ENCODE measurements at places on chromosomes 4 and X. TPM values are rescaled to one million over a fixed set of nuclear protein-coding genes. Genes with fewer than 3 reads are reported as not detected.

DNA sequence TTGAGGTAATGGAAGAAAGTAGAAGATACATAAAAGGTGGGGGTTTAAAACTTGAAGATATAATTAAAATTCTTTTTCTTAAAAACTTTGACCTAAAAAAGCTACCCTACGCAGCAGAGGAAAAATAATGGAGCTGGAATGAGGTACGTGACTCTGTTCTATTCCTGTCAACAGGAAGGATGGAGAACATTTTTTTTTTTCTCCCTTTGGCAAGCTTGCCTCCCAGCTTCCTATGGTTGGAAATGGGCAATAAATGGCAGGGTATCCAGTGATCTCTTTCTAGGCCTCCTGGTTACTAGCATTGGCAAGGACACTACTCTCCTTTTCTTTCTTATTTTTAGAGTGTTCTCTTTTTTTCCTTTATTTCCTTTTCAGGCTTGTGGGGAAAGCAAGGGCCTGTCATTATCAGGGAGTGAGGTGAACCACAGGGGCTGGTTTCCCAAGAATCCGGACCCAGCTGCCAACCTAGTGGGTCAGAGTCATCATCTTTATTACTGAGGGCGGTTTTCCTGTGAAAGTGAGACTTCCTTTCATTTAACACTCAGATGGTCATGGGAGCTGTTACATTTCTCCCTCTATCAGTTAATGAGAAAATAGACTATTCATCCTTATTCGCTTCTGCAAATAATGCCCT is 224.6 kb downstream of the SPRY1 start:
- H3K27ac ChIP-seq = peak overlapping the region; percentile 86
- H3K4me3 ChIP-seq = peak overlapping the region; percentile 64
- peaks cover 50% of the 10 kb centered on the region for H3K4me1 ChIP-seq
- peaks cover 29% of the 10 kb centered on the region for H3K36me3 ChIP-seq
- peak; percentile 79 for DNase-seq

- H3K36me3 ChIP-seq = no peaks in the 10 kb centered on the region
- no peak overlapping the region for H3K4me3 ChIP-seq
Measured at GRCh38 chr4:119667802-119668201, 39.2 kb upstream of the PDE5A start.

- H3K27me3 ChIP-seq = no peaks in the 10 kb centered on the region
- H3K27ac ChIP-seq = peak overlapping the region; percentile 19
- H3K36me3 ChIP-seq = peaks cover 17% of the 10 kb centered on the region
- peaks cover 9% of the 10 kb centered on the region for H3K4me1 ChIP-seq
Measured at GRCh38 chr4:42578187-42578586, 78.7 kb downstream of the ATP8A1 start.

- no peaks in the 10 kb centered on the region for H3K36me3 ChIP-seq
- H3K4me1 ChIP-seq = no peaks in the 10 kb centered on the region
- H3K27ac ChIP-seq = no peak overlapping the region
- H3K4me3 ChIP-seq = no peak overlapping the region
Measured at GRCh38 chr4:1414831-1415680, 8.8 kb upstream of the NKX1-1 start.

GRCh38 chr4:77992581-77992980 is 64.5 kb upstream of the FRAS1 start:
- DNase-seq = no peak
- H3K27ac ChIP-seq = no peak overlapping the region
- no peaks in the 10 kb centered on the region for H3K4me1 ChIP-seq
- no peaks in the 10 kb centered on the region for H3K36me3 ChIP-seq

- DNase-seq = no peak
- no peak overlapping the region for H3K27ac ChIP-seq
- peaks cover 14% of the 10 kb centered on the region for H3K4me1 ChIP-seq
Measured at GRCh38 chr4:57018980-57019379, 40.3 kb downstream of the POLR2B start.

- no peaks in the 10 kb centered on the region for H3K36me3 ChIP-seq
- H3K27ac ChIP-seq = peak overlapping the region; percentile 4
- DNase-seq = no peak
- H3K4me1 ChIP-seq = peaks cover 34% of the 10 kb centered on the region
Measured at GRCh38 chr4:71261633-71262121, 77.1 kb upstream of the SLC4A4 start.

- H3K4me1 ChIP-seq = no peaks in the 10 kb centered on the region
- no peaks in the 10 kb centered on the region for H3K36me3 ChIP-seq
- no peak for DNase-seq
- no peak overlapping the region for H3K4me3 ChIP-seq
- H3K27ac ChIP-seq = no peak overlapping the region
- no peaks in the 10 kb centered on the region for H3K27me3 ChIP-seq
Measured at GRCh38 chr4:134122903-134123302, 78.7 kb downstream of the PABPC4L start.

DNA sequence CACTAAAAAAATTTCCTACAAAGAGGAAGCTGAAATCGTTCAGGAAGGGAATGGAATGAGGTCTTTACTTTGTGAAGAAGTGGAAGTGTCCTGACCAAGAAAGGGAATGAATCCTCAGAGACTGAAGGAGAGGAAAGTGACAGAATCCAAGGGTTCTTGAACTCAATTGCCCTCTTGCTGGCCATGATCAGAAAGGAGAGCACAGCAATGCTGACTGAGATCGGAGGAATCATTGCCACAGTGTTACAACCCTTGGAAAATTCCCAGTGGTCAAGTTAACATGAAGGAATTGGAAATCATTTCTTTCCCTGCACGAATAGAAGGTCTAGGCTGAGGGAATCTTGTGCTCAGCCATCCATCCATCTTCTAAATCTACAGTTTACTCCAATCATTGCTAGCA is 190.0 kb upstream of the NEIL3 start:
- H3K4me3 ChIP-seq = no peak overlapping the region
- no peak overlapping the region for H3K27ac ChIP-seq
- H3K4me1 ChIP-seq = no peaks in the 10 kb centered on the region

The OPHN1 gene
- 0.84 TPM for total RNA-seq

The CSAG2 gene
- total RNA-seq = not detected

The NFXL1 gene
- total RNA-seq = 12.1 TPM

The MID2 gene
- 0.74 TPM for total RNA-seq

The GUCY2F gene
- total RNA-seq = not detected

The PGAM4 gene
- not detected for total RNA-seq

All from natural killer cell treated with Interleukin-12 subunit alpha and Interleukin-12 subunit beta and Interleukin-15 and Interleukin-18, amount 100 ng/mL, for 72 hours (primary cell).